Breast epithelium (tissue), 4 donors: ENCODE measurements at places on chromosomes 1 and 21. TPM values are rescaled to one million over a fixed set of nuclear protein-coding genes. Genes with fewer than 3 reads are reported as not detected.

The B4GALT2 gene
- 37.0 TPM for total RNA-seq

The RHD gene
- total RNA-seq = not detected

- no peaks in the 10 kb centered on the region for H3K36me3 ChIP-seq
- no peak for DNase-seq
- H3K4me3 ChIP-seq = no peak overlapping the region
- no peaks in the 10 kb centered on the region for H3K27me3 ChIP-seq
- no peaks in the 10 kb centered on the region for H3K4me1 ChIP-seq
- H3K27ac ChIP-seq = no peak overlapping the region
Measured at GRCh38 chr1:90862782-90863181, 145.7 kb upstream of the BARHL2 start.

- DNase-seq = no peak
- H3K4me3 ChIP-seq = peak overlapping the region; percentile 29
- peak overlapping the region; percentile 94 for H3K27ac ChIP-seq
- peaks cover 5% of the 10 kb centered on the region for H3K36me3 ChIP-seq
- no peaks in the 10 kb centered on the region for H3K27me3 ChIP-seq
- peaks cover 21% of the 10 kb centered on the region for H3K4me1 ChIP-seq
Measured at GRCh38 chr21:34836103-34836932, 167.5 kb downstream of the CLIC6 start.

- H3K4me1 ChIP-seq = no peaks in the 10 kb centered on the region
- H3K27me3 ChIP-seq = no peaks in the 10 kb centered on the region
- no peak overlapping the region for H3K4me3 ChIP-seq
- no peak for DNase-seq
Measured at GRCh38 chr1:239795304-239795703, 296.4 kb upstream of the FMN2 start.

DNA sequence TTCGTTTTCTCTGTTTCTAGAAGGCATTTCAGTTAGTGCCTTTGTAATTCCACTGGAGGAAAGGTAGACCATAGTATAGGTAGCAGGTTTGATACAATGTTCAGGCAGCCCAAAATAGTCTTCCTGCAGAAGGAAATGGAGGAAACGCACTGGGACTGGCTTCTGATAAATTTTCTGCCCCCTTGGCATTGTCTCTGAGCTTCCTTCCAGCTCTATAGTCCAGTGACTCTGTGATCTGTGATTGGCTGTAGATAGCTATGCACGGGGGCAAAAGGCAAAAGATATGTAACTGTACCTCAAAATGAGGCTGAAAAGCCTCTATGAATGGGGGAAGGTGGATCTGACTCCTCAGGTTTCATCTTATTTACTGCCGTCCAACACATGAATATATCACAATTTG, 5.8 kb upstream of the MAGOH start:
- DNase-seq = no peak
- no peaks in the 10 kb centered on the region for H3K36me3 ChIP-seq
- H3K4me3 ChIP-seq = no peak overlapping the region
- H3K4me1 ChIP-seq = no peaks in the 10 kb centered on the region
